ENCODE measurements at places on chromosomes 5 and 9. TPM values are rescaled to one million over a fixed set of nuclear protein-coding genes. Genes with fewer than 3 reads are reported as not detected.

- peak; percentile 64 for DNase-seq
Measured at GRCh38 chr5:38922199-38922598, 76.4 kb downstream of the OSMR start.

The SLC38A9 gene
- total RNA-seq = 33.5 TPM

The ZNF300 gene
- total RNA-seq = 4.7 TPM

DNA sequence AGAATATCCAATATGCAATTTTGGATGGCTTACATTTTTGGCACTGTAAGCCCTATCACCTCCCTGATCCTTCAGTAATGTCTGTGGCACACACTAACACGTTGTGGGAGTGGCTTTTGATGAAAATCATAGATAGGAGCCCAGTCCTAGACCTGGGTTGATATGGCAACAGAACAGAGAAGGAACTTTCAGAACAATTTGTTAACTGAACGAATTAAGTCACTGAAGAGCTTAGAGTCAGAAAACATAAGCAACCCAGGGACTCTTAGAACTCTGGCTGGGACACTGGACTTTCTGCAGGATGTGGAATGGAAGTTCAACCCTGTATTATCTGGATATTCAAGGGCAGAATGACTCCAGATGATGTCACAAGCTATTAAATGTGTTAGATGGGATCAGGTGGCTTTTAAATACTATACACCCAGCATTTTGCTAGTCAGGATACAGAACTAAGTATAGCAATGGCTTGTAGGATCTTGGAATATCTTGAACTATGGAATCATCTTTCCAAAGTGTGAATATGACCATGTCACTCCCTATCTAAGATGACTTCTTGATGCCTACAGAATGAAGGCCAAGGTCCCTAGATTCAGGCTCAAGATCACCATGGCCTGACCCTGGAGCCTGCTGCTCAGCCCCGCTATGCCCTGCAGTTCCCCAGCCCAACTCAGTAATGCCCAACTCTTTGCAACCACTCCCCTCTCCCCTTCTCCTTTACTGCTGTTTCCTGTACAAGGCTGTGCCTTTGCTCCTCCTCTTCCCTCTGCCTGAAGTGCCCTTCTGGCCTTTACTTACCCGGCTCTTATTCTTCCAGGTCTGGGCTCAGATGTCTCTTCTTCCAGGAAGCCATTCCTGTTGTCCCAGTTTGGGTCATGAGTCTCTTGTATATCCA, 42.8 kb downstream of the VLDLR start:
- no peak for DNase-seq

All from body of pancreas (tissue), 4 donors.